ENCODE measurements at places on chromosomes 13 and 19.

DNA sequence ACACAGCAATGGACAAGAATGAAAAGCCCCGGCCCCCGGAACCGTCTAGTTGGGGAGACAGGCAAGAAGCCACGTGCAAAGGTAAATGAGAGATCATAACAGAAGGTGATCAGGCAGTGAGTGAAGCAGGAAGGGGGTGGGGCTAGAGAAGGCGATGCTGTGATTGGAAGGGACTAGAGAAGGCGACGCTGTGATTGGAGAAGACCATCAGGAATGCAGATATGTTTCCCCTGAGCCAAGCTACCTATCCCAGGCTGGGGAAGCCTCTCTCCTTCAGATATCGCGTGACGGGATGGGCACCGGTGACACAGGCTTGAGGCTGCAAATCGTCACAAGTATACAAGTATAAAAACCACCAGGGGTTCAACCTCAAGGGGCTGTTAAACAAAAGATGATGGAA is 21.8 kb downstream of the DCAF15 start:
- peak; percentile 93 for DNase-seq

- no peak for DNase-seq
Observed at GRCh38 chr19:8069096-8069973, 16.8 kb downstream of the CCL25 start.

DNA sequence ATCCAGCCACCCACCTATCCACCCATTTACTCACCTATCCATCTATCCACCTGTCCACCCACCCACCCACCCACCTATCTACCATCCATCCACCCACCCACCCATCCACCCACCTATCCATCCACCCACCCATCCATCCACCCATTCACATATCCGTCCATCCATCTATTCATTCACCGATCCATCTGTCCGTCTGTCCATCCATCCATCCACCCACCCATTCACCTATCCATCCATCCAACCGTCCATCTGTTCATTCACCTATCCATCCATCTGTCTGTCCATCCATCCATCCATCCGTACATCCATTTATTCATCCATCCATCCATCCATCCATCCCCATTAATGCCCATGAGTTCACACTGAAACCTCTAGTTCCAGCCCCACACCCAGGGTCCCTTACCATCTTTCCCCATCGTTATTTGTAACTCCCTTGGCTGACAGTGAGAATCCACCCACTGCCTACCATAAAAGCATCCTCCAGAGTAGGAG is 31.3 kb downstream of the KDM4B start:
- DNase-seq = no peak

DNA sequence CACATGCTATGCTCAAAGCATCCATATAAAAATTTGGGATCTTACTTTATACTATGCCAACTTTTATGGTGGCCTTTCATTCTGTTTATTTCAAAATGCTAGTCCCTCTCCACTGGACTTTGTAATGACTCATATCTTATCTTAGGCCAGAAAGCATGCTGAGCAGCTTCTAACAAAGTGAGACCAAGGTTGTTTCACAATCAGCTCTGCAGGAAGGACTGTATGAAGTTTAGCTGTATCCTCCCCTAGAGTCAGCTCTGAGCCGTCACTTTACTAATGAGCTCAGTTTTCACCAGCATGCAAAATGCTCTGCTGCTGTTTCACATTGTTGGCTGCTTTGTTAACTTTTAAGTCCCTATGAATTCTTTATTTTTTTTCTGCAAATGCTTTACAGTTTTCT is 1608.8 kb downstream of the OLFM4 start:
- peak; percentile 63 for DNase-seq

DNA sequence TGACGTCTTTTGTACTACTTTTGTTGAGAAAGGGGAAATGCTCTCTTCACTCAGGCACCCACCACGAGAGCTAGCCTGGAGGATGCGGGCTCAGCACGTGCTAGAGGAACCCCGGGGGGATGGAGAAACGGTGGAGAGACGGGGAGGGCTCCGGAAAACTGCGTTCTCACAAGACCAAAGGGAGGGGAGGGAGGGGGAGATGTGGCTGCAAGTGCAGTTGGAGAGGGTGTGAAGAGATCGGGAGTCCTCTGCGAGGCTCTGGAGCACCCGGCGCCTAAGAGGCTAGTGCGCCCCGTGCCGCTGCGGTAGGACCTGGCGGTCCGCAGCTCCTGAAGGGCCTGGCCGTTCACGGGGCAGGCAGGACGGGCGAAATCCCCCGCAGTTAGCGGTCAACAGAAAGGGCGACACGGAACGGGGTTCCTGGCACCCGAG is 43.4 kb upstream of the XPO4 start:
- DNase-seq = peak; percentile 60

DNA sequence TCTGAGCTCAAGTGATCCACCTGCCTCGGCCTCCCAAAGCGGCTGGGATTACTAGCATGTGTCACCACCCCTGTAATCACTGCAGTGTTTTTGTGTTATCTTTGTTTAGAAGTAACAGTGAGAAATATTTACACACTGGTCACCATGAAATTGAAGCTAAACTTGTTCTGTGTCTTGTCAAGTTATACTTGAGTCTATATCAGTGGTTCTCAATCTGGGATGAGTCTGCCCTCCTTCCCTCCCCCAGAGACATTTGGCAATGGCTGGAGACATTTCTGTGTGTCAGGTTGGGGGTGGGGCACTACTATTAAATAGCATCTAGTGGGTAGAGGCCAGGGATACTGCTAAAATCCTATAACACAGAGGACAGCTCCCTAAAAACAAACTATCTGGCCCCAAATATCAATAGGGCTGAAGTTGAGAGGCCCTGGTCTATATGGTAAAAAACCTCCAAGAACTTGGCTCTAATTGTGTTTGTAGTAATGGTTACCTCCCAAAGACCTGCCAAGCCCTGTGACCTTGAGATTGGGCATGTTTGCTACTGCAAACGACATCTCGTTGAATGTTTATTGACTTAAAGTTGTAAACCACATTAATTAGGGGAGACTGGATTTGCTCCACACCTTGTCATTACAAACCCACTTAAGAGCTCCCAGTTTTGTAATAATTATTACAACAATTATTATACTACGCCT is 6.9 kb downstream of the CTU1 start:
- DNase-seq = no peak

- DNase-seq = no peak
Observed at GRCh38 chr13:91331047-91331915, 16.2 kb upstream of the MIR17HG start.

DNA sequence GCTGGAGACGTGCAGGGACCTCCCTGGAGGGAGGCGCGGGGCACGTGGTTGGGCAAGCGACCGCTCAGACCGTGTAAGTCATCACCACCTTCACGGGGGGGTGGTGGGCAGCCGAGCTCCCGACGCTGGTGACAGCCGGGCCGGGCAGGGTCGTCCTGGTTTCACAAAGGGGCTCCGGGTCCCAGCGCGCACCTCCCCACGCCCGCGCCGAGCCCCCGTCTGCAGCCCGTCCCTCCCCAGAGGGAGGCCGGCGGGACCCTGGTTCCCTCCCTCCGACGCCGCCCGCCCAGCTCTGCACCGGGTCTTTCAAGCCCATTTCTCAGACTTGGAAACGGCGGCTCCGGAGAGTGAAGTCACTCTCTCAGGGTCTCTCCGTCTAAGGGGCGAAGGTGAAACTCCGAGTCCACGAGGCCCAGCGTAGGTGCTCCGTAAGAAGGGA is 729 bp upstream of the ARID3A start:
- DNase-seq = peak; percentile 89

GRCh38 chr13:46748300-46748699 is 48.7 kb downstream of the ESD start:
- no peak for DNase-seq

GRCh38 chr13:23007426-23007825 is 173.4 kb upstream of the SGCG start:
- no peak for DNase-seq

GRCh38 chr19:49923055-49924003 is 5.7 kb upstream of the ATF5 start:
- no peak for DNase-seq

DNA sequence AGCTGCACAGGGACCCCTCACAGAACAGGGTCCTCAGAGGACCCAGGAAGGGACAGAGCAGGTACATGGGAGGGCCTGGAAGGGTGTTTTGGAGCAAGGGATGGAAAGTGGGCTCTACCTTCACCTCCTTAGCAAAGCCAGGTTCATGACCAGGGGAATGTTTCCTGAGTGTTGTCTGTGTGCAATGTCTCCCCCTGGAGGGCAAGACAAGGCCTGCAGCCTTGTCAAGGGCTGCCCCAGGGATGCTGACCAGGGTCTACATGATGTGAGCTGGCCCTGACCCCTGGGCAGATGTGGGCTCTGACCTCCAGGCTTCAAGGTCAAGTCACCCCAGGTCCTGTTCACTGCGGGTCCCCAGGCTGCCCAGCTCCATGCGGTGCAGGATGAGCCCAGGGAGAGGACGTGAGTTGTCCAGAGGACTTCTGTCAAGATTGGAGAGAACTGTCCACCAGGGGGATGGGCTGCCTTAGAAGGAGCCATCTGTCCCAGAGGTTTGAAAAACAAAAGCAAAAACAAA is 1.0 kb upstream of the CEACAM1 start:
- peak; percentile 85 for DNase-seq

- no peak for DNase-seq
Observed at GRCh38 chr13:37490176-37490779, 108.3 kb downstream of the POSTN start.

GRCh38 chr19:30374539-30374864 is 2.3 kb downstream of the ZNF536 start:
- DNase-seq = no peak

DNA sequence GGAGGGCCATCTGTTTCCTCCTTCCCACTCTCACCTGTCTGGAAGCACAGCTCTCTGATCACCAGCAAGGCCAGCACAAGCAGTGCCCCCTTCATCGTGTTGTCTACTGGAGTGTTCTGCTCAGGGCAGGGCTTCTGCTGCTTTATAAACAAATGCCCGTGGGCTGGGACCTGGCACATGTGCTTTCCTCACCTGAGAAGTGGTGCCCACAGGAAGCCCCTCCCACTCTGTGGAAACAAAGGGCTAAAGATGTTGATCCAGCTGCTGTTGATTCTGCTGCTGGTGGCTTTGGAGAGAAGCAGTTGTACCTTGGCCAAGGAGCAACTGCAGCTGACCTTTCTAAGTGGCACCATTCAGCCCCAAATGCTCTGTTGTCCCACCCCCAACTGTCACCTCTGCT is 26.4 kb upstream of the ZNF181 start:
- DNase-seq = no peak

DNA sequence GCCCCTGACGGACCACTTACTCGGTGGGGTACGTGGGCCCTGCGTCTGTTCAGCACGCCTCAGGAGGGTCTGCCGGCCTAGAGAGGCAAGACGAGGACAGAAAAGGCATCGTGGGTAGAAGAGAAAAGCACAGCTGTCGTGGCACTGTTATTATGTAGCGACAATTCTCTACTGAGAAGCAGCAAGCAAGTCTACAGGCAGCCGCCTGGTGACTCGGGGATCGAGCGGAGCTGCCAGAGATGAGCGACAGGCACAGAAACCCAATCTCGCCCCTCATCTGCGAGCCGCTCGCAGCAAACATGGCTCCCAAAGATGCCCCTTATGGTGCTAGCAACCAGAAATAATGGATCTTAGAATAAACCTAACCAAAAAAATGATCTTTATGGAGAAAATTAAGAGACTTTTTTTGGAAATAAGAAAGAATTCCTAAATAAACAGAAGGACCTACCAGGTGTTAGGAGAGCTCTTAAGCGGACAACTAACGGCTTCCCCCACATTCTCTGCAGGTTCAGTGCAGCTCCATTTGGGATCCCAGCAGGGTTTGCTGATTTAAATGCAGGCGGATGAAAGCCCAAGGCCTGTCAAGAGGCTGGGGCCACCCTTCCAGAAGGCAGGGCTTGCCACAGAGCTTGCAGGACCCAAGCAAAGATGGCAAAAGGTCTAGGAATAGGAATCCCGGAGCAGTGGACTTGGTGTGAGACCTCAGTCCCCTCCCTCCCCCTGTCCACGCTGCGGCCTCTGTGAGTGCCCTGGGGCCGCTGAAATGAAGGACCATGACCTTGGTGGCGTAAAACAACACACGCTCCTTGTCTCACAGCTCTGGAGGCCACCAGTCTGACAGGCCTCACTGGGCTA is 152.6 kb downstream of the KDM4B start:
- no peak for DNase-seq

DNA sequence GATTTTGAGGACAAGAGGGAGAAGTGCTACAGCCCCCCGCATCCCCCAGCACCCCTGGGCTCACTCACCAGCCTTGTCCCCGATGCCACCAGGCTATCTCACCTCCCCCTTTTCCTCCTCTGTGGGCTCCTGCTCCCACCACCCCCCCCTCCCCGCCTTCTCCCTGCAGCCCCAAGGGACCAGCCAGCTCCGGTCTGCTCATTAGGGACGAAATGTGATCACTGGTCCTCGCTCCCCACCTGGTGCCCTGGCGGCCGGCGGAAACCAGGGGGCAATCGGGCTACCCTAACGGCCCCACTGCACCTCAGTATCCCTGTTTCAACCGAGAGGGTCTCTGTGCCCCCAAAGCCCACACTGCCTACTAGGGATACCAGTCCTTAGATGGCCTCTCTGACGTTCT is 2.7 kb downstream of the GPR4 start:
- no peak for DNase-seq

- no peak for DNase-seq
Observed at GRCh38 chr19:18424890-18425514, 5.8 kb downstream of the SSBP4 start.

- DNase-seq = no peak
Observed at GRCh38 chr13:30846866-30847265, 59.2 kb upstream of the MEDAG start.

DNA sequence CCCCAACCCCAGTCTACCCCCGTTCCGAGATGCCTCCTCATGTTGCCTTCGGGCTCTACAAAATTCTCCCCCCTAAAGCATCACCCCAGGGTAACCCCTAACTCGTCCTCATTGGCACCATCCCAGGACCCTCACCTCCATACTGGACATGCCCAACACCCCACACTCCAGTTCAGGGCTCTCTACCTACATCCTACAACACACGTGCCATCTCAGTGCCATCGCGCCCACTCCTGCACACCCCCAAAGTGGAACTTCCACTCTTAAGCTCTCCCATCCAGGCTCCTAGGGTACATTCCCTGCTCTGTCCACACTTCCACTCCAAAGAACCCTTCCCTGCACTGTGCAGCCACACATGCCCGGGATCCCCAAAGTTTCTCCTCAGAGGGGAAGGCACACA is 827 bp upstream of the FKRP start:
- no peak for DNase-seq

- no peak for DNase-seq
Observed at GRCh38 chr13:107712145-107712860, 503.0 kb downstream of the LIG4 start.

DNA sequence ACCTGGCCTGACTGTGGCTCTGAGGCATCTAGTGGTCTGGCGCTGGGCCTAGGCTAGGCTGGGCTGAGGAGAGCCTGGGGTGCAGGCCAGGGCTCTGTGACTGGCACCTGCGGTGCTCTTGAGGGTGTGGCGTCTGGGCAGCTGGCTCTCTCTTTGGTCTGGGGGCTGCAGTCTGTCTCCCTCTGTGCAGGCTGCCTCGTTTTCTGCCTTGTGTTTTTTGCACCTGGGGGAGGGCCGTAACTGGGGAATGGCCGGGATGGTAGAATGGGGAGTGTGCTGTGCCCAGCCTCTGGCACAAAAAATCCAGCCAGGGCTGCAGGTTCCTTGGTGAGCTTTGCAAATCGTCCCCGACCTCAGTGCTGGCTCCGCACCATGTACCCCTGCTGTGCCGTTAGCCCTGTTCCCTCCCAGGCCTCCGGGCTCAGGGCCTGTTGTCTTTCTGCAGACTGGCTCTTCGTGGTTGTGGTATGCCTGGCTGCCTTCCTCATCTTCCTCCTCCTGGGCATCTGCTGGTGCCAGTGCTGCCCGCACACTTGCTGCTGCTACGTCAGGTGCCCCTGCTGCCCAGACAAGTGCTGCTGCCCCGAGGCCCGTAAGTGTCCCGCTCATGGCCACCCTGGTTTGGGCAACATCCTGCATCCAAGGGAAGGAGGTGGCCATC is 6.5 kb upstream of the USF2 start:
- peak; percentile 46 for DNase-seq

Data from islet precursor cell (in vitro differentiated cells).